ENCODE measurements at places on chromosomes 12 and 14.

DNA sequence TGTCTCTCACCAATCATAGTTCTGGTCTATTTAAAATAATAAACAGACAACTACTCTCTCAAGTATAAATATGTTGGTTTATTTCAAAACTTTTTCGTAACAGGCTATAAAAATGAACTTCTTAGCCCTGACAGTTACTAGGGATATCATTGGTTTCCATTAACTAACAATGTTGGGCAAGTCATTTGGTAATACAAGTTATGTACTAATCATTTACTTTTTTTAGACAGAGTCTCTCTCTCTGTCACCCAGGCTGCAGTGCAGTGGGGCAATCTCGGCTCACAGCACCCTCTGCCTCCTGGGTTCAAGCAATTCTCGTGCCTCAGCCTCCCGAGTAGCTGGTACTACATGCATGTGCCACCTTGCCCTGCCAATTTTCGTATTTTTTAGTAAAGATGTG, 14.6 kb upstream of the KANSL2 start:
- DNase-seq, result no peak

DNA sequence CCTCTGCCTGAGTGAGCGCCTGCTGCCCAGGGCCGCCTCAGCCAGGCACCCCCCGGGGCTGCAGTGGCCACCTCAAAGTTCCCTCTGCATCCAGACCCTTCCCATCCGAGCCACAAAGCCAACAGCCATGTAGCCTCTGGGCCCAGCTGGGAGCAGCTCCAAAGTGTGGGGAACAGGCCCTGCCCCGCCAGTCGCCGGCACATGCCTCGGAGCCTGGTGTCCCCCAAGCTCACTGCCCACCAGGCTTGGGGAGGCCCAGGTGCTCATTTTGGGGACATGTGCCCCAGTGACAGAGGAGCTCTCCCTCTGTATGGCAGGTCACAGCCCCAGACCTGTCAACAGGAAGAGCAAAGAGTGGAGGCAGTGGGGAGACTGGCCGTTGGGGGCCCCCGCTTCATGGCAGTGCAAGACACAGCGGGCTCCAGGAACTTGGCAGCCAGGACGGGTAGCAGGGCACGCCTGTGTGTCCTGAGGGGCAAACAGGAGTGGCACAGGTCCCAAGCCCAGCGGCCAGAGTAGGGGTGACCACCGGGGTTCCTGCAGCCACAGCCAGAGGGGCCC, 29.9 kb downstream of the JAG2 start:
- no peak for DNase-seq

DNA sequence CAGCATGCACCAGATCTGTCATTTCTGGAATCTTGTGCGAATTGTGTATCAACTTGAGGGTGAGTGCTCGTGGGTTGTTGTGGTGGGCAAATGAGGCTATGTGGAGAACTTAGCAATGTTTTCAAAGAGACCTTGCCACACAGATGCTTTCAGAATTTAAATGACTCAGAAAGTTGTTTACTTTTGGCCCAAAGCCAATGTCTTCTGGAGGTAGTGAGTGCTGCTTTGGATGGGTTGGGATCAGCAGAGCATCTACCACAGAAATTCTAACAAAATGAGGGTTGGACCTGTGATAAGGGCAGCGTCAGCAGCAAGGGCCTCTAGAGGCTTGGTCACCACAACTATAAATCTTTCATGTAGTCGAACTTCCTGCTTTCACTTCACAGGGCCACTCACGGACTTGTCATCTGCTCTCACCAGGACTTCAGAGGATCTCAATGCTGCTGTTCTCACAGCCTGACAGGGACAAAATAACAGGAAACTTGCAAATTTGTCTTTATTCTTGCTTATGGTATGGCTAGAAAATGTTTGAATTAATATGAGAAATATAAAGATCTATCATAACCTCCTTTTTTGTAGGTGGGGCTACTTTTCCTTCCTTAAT, 111.4 kb downstream of the DACT1 start:
- no peak for DNase-seq

GRCh38 chr12:28844718-28845117, 304.4 kb upstream of the FAR2 start:
- DNase-seq, result no peak

- DNase-seq, result no peak
Observed at GRCh38 chr12:109291521-109292341, 17.4 kb downstream of the FOXN4 start.

DNA sequence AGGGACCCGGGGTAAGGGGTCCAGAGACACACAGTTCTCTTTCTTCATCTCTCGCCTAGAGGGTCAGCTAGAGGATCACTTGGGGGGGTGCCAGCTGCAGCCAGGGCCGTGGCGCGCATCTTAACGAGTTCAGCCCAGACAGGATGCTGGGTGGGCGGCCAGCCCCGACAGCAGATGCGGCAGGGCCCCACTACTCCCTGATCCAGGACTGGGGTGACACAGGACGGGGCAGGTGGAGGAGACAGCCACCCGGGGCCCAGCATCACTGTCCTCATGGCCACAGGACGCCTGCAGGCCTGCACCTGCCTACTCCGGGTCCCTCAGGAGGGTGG, 12.8 kb downstream of the AKT1 start:
- DNase-seq, result no peak

- DNase-seq, result no peak
Observed at GRCh38 chr12:75481013-75481705, 604 bp downstream of the GLIPR1 start.

- no peak for DNase-seq
Observed at GRCh38 chr12:26749781-26750180, 83.2 kb downstream of the ITPR2 start.

DNA sequence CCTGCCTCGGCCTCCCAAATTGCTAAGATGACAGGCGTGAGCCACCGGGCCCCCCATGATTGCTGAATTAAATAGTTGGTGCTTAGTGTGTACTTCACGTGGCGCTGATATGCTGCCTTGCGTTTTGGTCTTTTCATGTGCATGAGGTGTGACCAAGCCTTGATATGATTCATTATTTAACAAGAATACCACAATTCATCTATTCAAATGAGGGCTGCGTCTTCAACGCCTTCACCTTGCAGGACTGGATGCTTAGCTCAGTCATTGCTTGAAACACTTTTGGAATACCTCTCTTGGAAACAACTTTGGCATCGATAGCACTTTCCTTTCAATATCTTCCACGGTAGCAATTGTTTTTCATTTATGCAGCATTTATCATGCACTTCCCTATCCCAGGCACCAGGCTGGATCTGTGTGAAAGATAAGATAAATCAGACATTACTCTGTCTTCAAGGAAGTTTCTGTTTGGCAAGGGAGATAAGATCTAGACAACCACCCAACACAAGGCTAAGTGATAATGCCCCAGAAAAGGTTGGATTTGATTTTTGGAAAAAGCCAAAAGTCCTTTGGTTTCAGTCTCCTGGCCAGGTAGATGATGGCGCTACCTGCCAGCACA, 1.3 kb upstream of the TEAD4 start:
- no peak for DNase-seq

DNA sequence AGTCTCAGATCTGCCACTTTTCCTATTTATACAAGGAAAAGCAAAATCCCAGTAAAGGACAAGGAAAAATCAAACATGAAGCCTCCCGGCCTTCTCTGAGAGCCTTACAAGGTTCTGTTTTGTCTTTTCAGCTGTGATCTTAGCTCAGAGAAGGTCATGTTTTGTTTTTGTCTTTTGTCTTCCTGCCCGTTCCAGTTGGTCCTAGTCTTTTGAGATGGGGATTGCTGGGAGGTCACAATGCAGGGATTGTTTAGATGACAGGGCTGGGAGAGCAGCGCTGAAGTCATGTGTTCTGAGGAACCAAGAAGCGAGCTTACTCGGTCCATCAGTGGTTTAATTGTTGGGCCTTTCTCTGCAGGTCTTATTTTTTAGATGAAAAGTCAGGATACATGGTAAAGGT, 6.0 kb downstream of the PLEKHH1 start:
- DNase-seq, result no peak

GRCh38 chr12:58728397-58728796, 191.9 kb downstream of the LRIG3 start:
- DNase-seq, result no peak

DNA sequence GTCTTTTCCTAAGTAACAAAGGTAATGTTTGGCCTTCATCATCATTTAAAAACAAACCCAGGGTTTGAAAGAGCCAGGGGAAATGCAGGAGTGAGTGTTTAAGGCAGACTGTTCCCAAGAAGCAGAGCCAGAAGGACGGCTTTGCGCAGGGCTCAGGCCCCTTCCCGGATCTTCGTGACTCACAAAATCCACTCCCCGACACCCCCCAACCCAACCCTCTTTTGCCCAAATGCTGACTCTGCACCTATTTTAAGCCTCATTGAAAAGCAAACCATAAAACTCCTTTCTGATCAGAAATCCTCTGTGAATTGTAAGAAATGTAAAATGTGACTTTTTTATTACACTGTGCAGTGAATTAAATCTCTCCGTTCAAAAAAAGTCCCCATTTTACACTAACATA, 67.5 kb downstream of the SETD3 start:
- no peak for DNase-seq

Measured in activated CD4-positive, alpha-beta T cell treated with anti-CD3 and anti-CD28 coated beads for 24 hours (primary cell).